Stimulated activated CD4-positive, alpha-beta T cell treated with anti-CD3 and anti-CD28 coated beads, Interleukin-1b, Interleukin-23, amount 100 ng/mL, for 24 hours (primary cell): ENCODE measurements at places on chromosomes 3 and 15.

DNA sequence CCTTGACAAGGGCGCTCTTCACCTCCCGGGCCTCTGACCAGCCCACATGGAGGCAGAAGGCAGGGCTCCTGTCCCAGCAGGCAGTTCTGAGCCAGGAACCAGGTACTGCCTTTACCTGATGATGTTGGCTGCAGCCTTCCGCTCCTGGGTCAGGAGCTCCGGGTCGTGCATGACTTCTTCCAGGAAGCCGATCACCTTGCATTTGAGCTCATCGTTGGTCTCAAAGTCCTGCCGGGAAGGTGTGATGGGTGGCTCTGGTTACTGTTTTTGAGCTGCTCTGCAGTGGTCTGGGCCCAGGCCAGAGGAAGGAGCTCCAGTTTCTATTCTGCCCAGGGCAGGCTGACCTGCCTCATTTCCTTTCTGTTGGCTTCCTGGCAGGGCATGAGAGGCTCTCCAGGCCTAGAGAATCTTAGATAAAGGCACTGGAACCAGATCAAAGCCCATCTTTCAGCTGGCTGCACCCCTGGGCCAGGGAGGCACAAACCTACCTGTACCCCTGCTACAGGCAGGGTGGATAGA lies 53.2 kb upstream of the CTSH start:
- no peak for DNase-seq

DNA sequence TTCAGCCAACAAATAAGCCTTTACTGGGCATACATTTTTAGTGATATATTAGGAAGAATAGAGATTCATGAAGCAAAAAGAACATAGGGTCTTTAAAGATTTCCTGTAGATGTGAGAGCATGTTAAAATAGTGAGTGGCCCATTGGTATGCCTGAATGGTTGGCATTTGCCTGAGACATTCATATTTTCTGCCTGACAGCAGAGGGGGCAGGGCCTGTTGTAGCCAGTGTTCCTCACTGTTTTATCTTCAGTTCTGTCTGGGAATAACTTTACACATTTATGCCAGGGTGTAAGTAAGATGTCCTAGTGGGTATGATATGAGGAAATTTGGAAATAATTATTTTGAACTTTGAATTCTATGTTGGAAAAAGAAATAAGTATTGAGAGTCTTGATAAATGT lies 704.7 kb upstream of the ARPP21 start:
- no peak for DNase-seq

- DNase-seq: no peak
Measured at GRCh38 chr3:98003306-98003969, 31.2 kb upstream of the RIOX2 start.

GRCh38 chr3:171552531-171552930 lies 92.3 kb upstream of the TNIK start:
- no peak for DNase-seq

GRCh38 chr15:67105065-67105951 lies 39.9 kb downstream of the SMAD3 start:
- no peak for DNase-seq
